Stimulated activated naive CD4-positive, alpha-beta T cell (primary cell): ENCODE measurements at places on chromosomes 12 and 14.

GRCh38 chr12:77965790-77966189 is 135.1 kb downstream of the NAV3 start:
- no peak for DNase-seq

DNA sequence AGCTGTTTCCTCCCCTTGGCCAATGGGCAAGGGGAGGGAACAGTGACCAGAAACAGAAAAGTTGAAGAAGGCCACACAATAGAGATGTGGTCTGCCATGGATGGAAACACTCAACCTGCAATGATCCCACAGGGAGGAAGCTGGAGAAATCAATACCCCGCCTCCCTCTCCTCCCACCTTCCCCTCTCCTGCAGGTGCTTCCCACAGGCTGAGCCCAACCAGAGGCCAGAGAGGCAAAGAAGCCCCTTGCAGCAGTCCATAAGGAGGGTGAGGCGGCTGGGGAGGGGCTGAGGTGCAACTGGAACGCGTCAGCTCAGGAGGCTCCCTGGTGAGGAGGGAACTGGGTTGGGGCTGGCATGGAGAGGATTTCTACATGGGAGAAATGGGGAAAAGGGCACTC is 84.0 kb downstream of the RNF34 start:
- DNase-seq = no peak

DNA sequence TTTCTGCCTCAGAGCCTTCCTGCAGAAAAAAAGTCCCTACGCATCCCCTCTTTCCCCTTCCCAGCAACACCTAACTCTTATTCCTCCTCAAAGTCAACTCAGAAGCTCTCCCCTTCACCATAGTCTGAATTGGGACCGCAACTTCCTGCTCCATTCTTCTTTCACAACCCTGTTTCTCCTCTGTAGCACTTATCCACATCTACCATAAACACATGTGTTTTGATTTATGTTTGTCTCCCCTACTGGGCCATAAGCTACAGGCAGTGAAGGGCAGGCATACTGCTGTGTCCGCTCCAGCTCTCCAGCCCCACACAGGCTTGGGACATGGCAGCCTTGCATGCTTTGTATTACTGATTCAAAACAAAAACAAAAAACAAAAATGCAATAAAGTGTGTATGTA is 5.9 kb downstream of the SDR9C7 start:
- DNase-seq = no peak

GRCh38 chr14:68968051-68968450 is 11.1 kb downstream of the ACTN1 start:
- peak; percentile 70 for DNase-seq

GRCh38 chr12:29242921-29243431 is 93.9 kb downstream of the FAR2 start:
- no peak for DNase-seq

DNA sequence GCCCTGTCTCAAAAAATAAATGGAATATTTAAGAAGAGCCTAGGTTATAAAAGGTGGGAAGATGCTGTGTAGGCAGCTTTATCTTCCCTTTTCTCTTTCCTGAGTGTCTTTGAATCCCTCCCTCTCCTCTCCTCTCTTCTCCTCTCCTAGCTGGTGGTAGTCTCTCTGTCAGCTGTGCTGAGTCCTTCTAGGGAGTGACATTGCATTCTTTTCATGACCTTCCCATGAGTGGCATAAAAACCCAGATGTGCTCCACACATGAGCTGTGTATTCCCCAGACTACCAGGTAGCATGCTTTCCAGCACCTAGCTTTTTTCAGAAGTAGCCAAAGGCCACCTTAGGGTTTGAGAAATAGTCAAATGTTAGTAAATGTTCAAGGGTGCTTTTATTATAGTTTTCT is 23.6 kb downstream of the SAMD4A start:
- no peak for DNase-seq

- no peak for DNase-seq
Observed at GRCh38 chr14:51725061-51725460, 73.4 kb downstream of the FRMD6 start.

GRCh38 chr14:88251650-88252049 is 71.4 kb downstream of the KCNK10 start:
- DNase-seq = no peak

GRCh38 chr12:10115890-10116289 is 14.1 kb downstream of the CLEC7A start:
- no peak for DNase-seq

DNA sequence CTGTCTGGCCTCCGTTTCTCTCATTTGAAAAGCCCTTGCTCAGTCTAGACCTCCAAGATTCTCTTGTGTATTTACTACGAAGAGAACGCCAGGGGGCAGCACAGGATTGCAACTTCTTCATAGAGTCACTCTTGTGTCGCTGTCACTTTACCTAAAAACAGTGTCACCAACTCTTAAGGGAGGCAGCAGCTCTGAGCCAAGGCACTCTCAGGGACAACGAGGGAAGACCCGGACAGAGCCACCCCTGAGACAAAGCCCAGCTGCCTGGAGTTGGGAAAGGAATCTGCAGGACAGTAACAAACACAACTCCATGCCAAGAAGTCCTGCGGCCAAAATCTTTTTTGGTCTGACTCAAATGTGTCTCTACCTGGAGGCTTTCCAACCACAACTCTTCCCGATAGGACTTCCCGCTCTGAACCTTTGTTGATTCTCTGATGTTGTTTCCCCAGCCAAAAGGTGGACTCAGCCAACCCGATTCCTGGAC is 9.6 kb upstream of the RPAP3 start:
- DNase-seq = peak; percentile 69

- DNase-seq = peak; percentile 58
Observed at GRCh38 chr12:27779920-27780611, at the start of the genes KLHL42 and MANSC4. Gene KLHL42 (plus strand): TSS chr12:27780233. CDS start chr12:27780331, 98 bp downstream. Gene MANSC4 (minus strand): TSS chr12:27780236. CDS start chr12:27771276, 8,960 bp downstream.

DNA sequence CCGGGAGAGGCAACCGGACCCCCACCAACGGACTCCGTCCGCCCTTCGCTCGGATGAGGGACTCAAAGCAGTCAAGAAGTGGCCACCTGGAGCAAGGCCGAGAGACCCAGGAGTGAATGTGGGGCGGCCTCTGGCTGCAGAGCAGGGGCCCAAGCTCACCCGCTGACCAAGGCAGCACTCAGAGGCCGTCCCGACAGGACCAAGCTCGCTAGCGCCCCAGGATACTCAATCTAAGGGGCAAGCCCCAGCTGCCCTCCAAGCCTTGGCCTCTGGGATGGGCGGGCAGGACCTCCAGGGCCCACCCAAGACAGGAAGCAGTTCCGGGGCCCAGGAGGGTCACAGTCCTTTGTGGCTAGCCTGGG is 936 bp downstream of the AKT1 start:
- DNase-seq = no peak

GRCh38 chr14:47277703-47278102 is 397.7 kb downstream of the MDGA2 start:
- DNase-seq = no peak

- DNase-seq = no peak
Observed at GRCh38 chr14:29814156-29815015, 113.3 kb downstream of the PRKD1 start.

DNA sequence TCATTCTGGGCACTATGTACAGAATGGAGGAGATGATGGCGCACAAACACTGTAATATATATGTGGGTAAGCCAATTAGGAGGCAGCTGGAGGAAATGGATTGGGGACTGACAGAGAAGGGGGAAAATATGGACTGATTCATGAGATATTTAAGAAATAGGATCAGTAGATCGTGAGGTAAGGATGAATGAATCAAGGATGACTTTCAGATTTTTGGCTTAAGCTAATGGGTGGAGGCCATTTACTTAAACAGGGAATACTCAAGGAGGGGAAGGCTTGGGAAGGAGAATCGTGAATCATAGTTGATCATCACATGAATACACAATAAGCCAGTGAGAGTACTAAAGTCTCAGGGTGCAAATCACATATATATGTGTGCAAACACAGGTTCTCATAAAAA is 11.2 kb upstream of the GNPNAT1 start:
- DNase-seq = no peak

GRCh38 chr14:38870296-38870836 is 232.7 kb downstream of the SEC23A start:
- DNase-seq = no peak
